ENCODE measurements at places on chromosomes 11 and 22. TPM values are rescaled to one million over a fixed set of nuclear protein-coding genes. Genes with fewer than 3 reads are reported as not detected.

Gene P2RY2
- not detected for total RNA-seq

Gene OR2AG2
- total RNA-seq = not detected

Gene DEFB131B
- not detected for total RNA-seq

Gene SCGB1D2
- total RNA-seq = not detected

Gene TALDO1
- total RNA-seq = 30.2 TPM

Gene ANO1
- not detected for total RNA-seq

Data from CD8-positive, alpha-beta T cell (primary cell).